ENCODE measurements at places on chromosomes 6 and 20. TPM values are rescaled to one million over a fixed set of nuclear protein-coding genes. Genes with fewer than 3 reads are reported as not detected.

The KHDC1 gene
- 6.1 TPM for total RNA-seq

The FANCE gene
- total RNA-seq = 13.7 TPM

The PAX1 gene
- not detected for total RNA-seq

The BFSP1 gene
- total RNA-seq = 2.7 TPM

The MTFR2 gene
- total RNA-seq = 9.2 TPM

The LAMA5 gene
- total RNA-seq = 32.1 TPM

The FAM83B gene
- 0.15 TPM for total RNA-seq

The FKBP5 gene
- total RNA-seq = 109 TPM

The TGM3 gene
- total RNA-seq = not detected
